ENCODE measurements at places on chromosomes 7 and 10. TPM values are rescaled to one million over a fixed set of nuclear protein-coding genes. Genes with fewer than 3 reads are reported as not detected.

DNA sequence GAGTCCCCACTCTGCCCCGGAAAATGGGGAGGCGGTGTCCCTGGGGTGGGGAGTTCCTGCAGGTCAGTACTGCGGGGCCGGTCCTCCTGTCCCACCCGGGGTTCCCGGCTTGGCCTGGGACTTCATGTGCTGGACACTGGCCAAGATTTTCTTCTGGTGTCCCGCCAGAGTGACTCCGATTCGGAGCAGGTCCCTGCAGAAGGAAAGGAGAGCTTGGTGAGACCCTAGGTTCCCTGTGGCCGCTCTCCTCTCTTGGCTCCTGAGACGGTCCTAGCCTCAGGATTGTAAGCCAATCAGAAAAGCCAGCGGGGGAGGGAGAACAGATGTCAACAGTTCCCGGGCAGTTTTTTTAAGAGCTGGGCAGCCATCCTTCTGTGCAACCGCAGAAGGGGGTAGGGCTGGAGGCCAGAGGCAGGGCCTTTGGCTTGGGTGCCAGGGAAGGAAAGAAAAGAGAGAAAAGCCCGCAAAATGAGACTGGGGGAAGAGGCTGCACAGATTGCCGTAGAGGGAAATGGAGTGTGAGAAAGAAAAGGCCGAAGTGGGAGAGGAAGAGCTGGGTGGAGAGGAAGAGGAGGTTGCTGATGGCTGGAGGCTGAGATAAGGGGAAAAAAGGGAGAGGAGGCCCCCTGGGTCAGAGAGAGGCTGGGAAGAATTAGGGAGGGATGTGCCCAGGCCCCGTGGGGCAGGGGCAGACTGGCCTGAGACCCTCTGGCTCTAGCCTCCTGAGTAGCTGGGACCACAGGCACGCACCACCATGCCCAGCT lies 23.7 kb downstream of the EPHB4 start:
- DNase-seq: peak; percentile 92

GRCh38 chr7:86282014-86282682 lies 361.6 kb upstream of the GRM3 start:
- DNase-seq: no peak

Gene DNA2
- polyA plus RNA-seq: 1.8 TPM

Gene SYT15B
- polyA plus RNA-seq: 0.24 TPM

All from adrenal gland (tissue), 19 donors.